ENCODE measurements at places on chromosomes 12 and 14. TPM values are rescaled to one million over a fixed set of nuclear protein-coding genes. Genes with fewer than 3 reads are reported as not detected.

GRCh38 chr14:99174081-99174769 is 97.8 kb downstream of the BCL11B start:
- DNase-seq = no peak

GRCh38 chr12:71900091-71900490 is 38.6 kb upstream of the TPH2 start:
- DNase-seq = no peak

GRCh38 chr12:49347311-49348193 is 864 bp downstream of the DNAJC22 start:
- DNase-seq = peak; percentile 86

DNA sequence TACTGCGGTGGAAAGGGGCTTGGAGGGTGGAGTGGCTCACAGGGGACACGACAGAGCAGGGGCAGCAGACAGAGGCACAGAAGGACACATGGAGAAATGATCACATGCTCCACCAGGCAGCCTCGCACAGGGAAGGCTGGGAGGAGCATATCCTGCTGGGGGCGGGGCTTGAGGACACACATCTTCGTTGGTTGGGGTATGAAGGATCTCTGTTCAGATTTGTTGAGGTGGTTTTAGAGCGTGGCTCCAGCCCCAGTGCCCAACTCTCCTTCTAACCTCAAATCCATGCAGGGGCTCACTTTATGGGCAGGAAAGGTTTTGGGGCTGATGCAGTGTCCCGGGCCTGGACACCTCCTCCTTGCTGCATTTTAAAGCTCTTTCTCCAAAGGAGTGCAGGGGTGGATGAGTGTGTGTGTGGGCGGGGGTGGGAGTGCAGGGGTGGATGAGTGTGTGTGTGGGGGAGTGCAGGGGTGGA is 733 bp upstream of the P3H3 start:
- peak; percentile 83 for DNase-seq

DNA sequence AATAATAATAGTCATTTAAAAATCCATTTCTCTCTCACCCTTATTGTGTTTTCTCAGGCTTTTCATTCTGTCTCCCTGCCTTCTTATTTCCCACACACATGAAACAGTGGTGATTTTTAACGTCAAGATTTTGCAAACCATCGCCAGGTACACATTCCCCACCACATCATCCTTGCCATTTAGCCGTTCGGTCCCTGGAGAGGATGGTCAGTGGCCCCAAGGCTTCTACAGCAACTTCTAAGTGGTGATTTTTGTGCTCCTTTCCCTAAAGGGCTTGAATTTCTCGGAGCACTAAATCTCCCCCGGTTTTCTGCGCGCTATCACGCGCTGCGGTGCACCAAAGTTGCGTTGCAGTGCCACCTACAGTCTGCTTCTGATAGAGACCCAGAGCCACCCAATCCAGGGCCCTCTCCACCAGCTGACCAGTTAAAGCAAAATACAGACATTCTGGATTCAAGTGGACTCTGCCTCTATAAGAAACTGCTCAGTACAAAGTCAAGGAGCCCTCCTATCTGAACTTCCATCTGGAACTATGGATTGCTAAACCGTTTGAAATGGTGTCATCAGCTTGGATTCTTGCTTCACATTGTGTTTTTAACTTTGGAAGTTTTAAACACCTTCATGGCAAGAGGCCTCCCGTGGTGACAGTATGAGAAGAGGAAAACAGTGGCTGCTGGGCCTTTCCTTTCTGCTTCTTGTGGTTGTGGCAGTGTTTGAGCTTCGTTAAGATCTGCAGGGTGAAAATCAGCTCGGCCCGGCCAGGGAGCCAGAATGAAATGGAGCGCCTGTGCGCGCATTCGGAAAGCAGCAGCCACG is 234.0 kb downstream of the SPTSSA start:
- DNase-seq = peak; percentile 68

DNA sequence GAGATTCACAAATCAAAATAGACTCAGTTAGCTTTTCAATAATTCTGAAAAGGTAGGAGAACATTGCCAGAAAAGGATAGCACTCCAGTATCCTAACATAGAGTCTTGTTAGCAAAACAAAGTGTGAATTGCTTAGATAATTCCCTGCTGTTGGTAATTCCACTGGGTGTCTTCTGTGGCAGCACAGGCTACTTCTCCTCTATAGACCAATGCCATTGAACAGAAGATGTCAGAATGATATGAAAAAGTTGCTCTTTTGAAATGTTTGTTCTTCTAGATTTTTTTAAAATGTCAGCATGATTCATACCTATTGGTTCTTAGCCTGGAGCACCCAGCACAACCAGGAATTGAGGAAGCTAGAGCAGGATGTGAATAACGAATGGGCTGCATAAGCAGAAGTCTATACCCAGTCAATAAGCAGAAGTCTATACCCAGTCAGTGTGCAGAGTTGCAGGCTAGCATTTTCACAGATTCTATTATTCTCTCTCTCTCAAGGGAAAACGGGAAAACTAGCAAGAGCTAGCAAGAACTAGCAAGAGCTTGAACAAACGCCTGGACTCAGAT is 112.8 kb downstream of the SYT1 start:
- DNase-seq = no peak

DNA sequence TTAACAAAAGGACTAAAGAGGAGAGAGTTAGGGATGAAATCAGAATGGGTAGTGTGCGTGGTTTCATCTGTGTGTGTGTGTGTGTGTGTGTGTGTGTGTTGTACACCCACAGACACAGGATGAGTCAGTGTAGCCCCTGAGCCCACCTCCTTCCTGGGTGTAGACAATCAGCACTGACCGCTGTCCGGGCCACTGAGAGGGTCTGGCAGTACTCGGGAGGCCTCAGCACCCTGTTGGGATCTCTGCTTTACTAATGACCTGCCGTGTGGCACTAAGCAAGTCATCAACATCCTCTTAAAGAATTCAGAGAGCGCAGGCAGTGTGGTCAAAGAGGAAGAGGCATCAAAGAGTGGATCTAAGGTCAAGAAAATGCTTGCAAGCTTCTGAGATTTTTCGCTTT is 112.6 kb downstream of the PRMT8 start:
- DNase-seq = peak; percentile 43

DNA sequence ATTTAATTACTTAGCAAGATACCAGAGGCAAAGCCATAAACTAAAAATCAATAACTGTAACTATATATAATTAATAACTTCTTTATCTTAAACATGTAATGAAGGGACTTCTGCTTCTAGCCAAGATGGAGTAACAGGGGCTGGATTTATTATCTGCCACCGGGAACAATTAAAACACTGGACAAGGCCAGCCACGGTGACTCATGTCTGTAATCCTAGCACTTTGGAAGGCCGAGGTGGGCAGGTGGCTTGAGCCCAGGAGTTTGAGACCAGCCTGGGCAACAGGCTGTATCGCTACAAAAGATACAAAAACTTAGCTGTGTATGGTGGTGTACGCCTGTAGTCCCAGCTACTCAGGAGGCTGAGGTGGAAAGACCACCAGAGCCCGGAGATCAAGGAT is 113.6 kb downstream of the TAOK3 start:
- no peak for DNase-seq

DNA sequence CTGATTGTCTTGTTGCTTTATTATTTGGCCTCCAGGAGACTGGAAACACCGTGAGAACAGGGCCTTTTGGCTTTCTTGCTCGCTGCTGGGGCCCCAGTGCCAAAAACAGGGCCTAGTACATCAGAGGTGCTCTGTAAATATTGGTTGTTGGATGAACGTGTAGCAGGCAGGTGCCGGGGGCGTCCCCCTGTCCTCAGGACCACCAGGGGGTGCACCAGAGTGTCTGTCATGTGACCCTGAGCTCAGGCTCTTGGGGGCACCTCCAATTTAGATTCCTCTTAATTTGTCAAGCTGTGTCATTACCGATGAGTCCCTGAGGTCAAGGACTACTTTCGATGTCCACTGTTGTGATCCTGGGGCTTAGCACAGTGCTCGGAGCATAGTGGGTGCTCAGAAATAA is 87.1 kb downstream of the ACACB start:
- peak; percentile 22 for DNase-seq

GRCh38 chr12:66776974-66777373 is 98.1 kb upstream of the GRIP1 start:
- no peak for DNase-seq

ALDH1L2 gene
- total RNA-seq = 5.0 TPM
